ENCODE measurements at places on chromosomes 13 and 19.

DNA sequence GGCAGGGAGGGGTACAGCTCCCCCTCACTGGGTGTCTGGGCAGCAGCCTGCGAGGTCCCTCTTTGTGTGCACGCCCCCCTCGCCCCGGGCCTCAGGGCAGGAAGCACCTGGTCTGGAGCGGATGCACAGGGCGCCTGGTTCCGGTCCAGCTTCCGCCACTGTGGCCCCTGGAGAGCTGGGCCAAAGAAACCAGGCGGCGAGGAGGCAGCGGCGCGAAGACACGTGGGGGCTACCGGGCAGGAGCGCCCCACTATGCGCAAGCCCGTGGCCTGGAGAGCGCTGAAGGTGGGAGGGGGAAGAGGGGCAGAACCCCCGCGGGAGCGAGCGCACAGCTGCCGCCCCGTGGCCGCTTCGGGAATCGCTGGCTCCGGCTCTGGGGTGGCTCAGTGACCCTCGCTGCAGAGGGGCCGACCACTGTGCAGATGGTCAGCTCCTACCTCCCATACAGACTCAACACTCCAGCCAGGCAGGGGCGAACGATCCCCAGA, 1.7 kb upstream of the LYL1 start:
- peak; percentile 49 for DNase-seq

GRCh38 chr13:89199138-89199537, 1528.0 kb downstream of the SLITRK5 start:
- no peak for DNase-seq

DNA sequence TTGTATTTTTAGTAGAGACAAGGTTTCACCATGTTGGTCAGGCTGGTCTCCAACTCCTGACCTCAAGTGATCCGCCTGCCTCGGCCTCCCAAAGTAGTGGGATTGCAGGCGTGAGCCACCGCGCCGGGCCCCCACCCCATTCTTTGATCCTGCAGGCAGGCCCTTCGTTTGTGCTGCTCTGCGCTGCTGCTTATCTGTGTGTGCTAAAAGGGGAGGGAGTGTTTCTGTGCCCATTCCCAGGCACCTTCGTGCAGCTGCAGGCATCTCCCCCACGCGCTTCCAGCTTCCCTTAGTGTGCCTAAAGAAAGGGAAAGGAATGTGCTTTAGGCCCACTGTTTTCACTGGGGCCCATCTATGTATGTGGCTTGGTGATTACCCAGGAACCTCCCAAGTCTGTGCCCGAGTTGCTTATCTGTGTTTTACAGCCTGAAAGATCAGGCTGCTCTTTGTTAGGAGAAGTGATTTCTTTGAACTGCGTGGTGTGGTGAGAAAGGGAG, 27.2 kb downstream of the EPN1 start:
- DNase-seq: no peak

GRCh38 chr19:30209617-30210600, 162.3 kb upstream of the ZNF536 start:
- DNase-seq: no peak

DNA sequence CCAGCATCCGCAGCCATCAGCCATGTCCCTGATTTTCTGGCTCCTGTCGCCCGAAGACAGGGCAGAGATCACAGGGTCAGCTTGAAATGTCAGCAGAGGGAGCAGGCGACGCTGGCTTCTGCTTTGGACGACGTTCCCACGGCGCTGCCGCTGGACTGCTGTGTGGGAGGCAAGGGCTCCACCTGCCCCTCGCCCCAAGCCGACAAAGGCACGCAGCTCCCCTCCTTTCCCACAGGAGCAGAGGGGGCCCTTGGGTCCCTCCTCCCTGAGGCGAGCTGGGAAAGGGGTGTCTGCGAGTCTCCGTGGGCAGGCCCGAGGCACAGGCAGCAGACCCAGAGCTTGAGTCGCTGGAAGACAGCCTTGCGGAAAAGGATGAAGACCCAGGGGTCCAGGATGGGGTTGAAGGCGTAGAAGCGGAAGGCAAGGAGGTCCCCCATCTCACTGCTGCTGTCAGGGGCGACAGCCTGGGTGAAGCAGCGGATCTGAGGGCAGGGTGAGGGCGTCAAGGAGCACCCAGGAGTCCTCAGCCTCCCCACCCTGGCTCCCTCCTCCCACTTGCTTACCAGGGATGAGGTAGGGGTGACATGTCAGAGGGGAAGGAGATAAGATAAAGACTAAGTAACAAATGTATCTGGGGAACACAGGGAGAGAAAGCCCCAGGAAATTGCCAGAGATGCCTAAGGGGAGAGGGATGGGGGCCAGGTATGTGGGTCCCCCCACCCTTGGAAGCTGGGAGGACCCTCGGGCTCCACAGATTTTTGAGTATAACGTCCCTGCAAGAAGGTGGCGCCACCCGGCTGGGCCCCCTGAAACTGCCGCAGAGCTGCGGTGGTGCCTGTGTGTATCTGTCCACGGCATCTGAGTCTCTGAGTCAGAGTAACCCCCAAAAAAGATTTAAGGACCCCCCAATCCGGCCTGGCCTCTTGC, 3.4 kb downstream of the PTGIR start:
- no peak for DNase-seq

GRCh38 chr19:28288572-28289264, 924.2 kb downstream of the UQCRFS1 start:
- no peak for DNase-seq

DNA sequence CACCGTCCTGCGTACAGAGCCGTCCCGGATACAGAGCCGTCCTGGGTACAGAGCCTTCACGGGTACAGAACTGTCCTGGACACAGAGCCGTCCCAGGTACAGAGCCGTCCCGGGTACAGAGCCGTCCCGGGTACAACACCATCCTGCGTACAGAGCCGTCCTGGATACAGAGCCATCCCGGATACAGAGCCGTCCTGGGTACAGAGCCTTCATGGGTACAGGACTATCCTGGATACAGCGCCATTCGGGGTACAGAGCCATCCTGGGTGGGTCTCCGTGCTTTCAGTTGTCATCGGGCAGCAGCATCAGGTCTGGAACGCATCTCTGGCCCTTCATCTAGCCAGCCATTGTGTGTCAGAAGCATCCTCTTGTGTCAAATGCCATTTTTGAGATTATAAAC, 222.3 kb upstream of the SOX1 start:
- DNase-seq: no peak

DNA sequence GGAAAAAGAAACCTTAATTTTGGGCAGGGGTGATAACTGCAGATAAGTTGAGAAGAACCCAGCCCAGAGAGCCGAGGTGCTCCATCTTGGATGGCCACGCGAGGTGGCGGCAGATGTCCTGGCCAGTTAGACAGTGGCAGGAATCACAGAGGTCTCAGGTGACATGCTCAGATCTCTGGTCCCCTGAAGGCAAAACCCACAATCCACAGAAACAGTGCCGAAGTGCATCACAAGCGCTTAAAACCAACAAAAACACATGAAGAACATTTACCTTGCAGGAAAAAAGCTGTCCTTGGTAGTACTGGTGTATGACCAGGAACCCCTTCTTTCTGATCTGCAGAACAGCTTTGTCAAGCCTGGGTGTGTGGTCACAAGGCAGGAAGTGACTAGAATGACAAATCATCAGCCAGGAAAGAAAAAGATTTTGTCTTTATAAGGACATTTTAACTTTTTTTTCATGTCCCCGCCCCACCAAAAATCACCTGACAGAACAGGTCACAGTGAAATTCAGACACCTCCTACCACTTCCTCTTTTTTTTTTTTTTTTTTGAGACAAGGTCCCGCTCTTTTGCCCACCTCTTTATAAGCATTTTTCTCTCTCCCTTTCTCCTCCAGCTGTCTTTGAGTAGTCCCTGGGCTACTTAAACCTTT, at the start of gene LCP1:
TSS of gene LCP1 (minus strand) at position 338 of the 651 bp plus-strand sequence. CDS start 22,515 bp downstream, outside the sequence.
- no peak for DNase-seq

GRCh38 chr13:51632591-51633362, 48.5 kb downstream of the WDFY2 start:
- DNase-seq: peak; percentile 63

GRCh38 chr19:6018786-6019185, 40.8 kb upstream of the RANBP3 start:
- DNase-seq: no peak

DNA sequence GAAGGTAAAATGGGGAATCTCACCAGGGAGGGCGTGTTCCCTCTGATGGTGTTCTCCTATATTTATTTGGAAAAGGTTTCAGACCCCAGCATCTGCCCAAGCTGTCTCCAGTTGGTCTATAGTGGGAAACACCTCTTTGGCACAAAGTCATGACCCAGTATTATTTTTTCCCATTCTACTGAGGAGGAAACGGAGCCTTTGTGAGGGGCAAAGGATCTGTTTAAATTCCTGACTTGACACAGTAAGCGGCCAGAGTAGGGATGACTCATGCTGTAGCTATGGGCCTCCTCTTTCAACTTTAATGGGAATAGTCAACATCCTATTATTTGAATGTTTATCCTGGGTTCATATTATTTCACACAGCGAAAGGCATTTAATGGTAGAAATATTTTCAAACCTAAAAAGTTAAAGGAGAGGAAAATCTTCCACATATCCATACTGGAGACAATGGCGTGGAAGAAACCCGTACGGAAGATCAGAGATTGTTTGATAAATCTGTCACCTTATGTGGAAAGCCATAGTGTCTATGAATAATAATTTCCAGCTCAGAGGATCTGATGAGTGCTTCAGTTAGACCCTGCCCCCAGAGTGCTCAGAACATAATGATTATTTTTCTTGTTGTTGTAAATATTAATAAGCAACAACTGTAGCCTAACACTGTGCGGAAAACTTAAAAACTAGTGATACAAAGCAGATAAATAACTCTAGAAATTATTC, 126.0 kb downstream of the FOXO1 start:
- DNase-seq: no peak

GRCh38 chr13:106052200-106052767, 483.2 kb downstream of the EFNB2 start:
- no peak for DNase-seq

GRCh38 chr13:42078128-42078808, 29.8 kb downstream of the DGKH start:
- no peak for DNase-seq

- DNase-seq: no peak
Measured at GRCh38 chr13:98324105-98324504, 147.0 kb upstream of the RNF113B start.

- DNase-seq: no peak
Measured at GRCh38 chr19:35587321-35587720, 1.3 kb downstream of the PMIS2 start.

DNA sequence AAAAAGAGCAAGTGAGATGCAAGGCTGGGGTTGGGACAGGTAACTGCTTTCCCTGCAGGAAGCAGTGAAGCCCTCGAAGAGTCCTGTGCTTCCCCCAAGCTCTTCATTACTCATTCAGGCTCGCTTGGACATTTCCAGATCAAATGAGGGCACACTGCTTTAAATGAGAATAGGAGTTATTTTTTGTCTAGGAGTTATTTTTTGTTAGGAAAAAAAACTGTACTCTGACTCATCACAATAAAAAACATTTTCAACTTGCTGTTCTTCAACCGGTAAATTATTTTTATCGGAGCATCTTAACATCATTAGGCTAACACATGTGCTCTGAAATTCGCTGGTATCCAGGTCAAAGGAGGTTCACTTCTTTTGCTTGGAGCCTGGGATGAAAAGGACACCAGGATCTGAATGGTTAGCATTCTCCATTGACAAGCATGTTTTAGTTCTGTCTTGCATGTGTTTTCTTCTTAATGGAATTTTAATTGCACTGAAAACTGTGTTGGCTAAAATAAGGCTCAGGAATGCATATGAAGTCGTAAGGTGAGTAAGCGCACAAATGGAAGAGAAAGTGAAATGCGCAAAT, 80.7 kb upstream of the STK24 start:
- DNase-seq: no peak

DNA sequence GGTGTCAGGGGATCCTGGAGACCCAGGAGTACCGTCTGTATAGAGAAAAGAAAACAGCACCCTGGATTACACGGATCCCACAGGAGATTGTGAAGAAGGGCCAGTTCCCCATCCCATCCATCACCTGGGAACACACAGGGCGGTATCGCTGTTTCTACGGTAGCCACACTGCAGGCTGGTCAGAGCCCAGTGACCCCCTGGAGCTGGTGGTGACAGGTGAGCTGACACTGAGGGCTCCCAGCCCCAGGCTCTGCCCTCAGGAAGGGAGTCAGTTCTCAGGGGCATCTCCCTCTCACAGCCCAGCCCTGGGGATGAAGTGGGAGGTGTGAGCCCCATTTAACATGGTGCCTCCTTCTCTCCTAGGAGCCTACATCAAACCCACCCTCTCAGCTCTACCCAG, 1.3 kb downstream of the LILRA1 start:
- no peak for DNase-seq

GRCh38 chr19:35963514-35963913, 27.3 kb downstream of the LRFN3 start:
- DNase-seq: peak; percentile 3

- DNase-seq: no peak
Measured at GRCh38 chr19:2259336-2259735, 3.1 kb upstream of the JSRP1 start.

- DNase-seq: no peak
Measured at GRCh38 chr13:68047889-68048288, 817.8 kb upstream of the PCDH9 start.

DNA sequence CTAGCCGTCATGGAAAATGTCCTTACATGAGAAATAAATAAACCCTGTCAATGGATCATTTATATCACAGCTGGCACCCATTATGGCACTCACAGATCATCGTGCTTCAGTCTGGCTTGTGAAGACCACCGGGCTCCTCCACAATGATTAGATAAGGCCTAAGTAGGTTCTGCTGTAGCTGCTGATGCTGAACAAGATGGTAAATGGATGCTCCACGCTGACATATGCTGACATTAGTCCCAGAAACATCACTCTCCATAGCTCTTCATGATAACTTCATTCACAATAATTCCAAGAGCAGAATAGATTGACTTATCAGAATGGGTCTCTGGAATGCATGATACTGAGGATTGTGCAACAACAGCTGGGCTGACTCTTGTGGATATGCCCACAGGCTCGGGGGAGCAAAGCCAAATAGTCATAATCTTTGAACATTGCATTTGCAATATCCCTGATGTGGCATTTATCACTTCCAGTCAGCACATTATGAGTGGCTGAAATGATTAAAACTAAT, 63.8 kb upstream of the RXFP2 start:
- DNase-seq: no peak

All from C1 segment of cervical spinal cord (tissue), 14 donors.